ENCODE measurements at places on chromosomes 6 and 20.

DNA sequence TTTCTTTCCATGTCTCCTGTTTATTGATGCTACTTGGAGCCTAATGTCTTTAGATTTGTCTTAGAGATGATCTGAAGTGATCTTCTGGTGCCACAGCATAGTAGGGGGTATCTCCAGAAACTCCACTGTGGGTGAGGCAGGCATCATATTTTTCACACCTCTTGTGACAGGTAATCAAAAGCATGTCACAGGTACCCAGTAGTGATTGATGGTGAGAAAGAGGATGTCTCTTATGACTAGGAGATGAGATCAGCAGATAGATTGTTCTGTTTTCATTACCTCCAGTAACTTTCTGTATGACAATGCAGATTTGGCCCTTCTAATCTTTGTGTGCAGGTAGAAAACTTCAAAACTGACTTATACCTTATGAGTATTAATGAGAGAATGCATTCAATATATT lies 13.5 kb downstream of the NCOA7 start:
- DNase-seq, result no peak

DNA sequence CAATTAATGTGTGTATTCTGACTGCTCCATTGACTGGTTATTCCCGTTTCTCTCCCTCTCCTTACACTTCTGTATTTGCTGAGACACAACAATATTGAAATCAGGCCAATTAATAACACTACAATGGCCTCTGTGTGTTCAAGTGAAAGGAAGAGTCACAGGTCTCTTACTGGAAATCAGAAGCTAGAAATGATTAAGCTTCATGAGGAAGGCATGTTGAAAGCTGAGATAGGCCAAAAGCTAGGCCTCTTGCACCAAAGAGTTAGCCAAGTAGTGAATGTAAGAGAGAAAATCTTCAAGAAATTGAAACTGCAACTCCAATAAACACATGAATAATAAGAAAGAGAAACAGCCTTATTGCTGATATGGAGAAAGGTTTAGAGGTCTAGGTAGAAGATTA lies 489.5 kb upstream of the CITED2 start:
- no peak for DNase-seq

GRCh38 chr6:105897131-105897530 lies 189.0 kb upstream of the PRDM1 start:
- DNase-seq, result no peak

DNA sequence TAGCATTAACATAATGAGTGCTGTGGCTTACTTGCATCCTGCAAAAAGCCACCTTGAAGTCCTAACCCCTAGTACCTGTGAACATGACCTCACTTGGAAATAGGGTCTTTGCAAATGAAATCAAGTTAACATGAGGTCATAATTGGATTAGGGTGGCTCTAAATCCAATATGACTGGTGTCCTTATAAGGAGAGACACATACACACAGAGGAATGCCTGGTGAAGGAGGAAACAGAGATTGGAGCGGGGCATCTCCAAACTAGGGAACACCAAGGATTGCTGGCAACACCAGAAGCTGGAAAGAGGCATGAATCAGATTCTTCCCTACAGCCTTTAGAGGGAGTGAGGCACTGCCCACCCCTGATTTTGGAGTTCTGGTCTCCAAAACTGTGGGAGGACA lies 17.6 kb upstream of the RPS6KA2 start:
- no peak for DNase-seq

GRCh38 chr6:37518116-37518515 lies 18.4 kb upstream of the CCDC167 start:
- no peak for DNase-seq
